Fibroblast of skin of left biceps (primary cell): ENCODE measurements at places on chromosomes 3 and 15.

DNA sequence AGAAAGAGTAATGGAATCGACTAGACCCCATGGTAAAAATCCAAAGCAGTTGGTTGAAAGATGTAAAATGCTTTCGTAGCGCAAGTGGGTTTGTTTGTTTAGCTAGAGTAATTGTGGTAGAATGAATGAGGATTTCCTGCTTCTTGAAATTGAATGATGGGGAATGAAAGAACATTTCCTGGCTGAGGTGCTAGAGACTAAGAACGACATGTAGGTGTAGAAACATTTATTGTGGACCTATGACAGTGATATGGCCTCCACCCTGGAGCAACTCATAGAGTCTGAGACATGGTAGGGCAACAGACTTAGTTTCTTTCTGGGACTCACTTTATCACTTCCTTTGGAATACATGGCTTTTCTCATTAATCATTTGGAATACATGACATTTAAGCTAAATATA lies 467.6 kb upstream of the CFAP20DC start:
- DNase-seq, result no peak

DNA sequence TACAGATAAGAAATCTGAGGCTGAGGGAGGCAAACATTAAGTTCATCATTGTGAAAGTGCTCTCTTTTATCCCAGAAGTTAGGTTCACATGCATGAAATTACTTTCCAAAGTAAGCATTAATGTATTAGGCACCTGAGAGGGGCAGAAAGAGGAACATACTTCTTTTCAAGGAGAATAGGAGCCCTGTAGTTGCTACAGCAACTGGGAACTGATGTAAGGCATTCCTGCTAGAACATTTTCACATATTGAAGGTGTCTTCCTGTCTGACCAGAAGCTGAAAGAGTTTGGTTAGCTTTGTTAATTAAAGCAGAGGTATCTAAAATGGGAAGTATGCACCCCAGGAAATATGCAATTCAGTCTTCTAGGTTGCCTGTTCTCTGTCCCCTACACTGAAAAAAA lies 65.5 kb upstream of the ZBTB20 start:
- no peak for DNase-seq

DNA sequence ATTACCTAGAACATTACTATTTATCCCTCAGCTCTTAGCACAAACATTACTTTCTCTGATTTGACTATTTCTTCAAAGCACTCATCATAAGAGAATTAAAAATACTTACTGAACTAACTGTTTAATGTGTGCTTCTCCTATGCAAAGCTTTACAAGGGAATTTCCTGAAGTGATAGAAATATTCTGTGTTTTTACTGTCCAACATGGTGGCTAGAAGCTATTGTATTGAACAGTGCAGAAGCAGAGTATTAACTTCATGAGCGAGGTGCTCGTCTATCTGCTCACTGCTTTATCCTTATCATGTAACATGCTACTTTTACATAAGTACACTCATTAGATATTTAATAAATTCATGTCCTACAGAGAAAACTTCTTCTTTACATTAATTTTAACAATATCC lies 239.1 kb downstream of the ISL2 start:
- DNase-seq, result no peak

- DNase-seq, result no peak
Measured at GRCh38 chr3:65671004-65671403, 367.7 kb downstream of the MAGI1 start.

GRCh38 chr3:62421207-62421606 lies 47.9 kb upstream of the FEZF2 start:
- no peak for DNase-seq

GRCh38 chr3:55285156-55285555 lies 201.9 kb downstream of the WNT5A start:
- DNase-seq, result no peak

GRCh38 chr15:36954486-36954885 lies 145.9 kb downstream of the MEIS2 start:
- no peak for DNase-seq
